ENCODE measurements at places on chromosomes 4 and X.

DNA sequence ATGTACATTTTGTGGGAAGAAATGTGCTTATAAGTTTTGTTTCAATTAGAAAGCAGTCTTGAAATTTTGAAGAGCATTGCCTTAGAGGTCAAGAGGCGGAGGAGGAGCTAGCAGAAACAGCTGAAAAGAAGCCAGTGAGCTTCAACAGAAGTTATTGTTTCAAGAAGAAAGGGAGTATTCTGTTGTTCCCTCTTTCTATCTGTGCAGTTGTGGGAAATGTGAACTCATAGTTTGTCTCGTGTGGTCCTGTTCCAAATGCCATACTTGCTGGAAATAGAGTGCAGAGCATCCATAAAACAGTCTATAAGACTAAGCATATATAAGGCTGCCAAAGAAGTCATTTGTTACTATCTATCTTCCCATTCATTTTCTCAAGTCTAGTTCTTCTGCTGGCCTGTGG lies 1015.7 kb downstream of the DMD start:
- DNase-seq, result no peak

DNA sequence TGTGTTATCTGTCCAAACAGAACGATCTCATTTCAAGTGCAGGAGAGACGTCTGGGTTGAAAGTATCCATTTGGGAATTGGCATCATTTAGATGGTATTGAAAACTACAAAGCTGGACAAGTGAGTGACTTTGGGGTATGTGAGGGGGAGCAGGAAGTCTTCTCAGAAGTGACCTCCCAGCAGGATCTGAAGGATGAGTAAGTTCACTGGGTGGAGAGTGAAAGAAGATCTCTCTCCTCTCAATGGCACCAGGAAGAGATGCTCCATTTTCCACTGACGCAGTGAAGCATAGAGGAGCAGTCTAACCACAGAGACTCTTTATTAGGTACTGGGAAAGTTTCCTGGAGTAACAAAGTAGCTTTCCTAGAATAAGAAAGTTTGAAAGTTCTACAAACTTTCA lies 161.0 kb downstream of the CPE start:
- no peak for DNase-seq

DNA sequence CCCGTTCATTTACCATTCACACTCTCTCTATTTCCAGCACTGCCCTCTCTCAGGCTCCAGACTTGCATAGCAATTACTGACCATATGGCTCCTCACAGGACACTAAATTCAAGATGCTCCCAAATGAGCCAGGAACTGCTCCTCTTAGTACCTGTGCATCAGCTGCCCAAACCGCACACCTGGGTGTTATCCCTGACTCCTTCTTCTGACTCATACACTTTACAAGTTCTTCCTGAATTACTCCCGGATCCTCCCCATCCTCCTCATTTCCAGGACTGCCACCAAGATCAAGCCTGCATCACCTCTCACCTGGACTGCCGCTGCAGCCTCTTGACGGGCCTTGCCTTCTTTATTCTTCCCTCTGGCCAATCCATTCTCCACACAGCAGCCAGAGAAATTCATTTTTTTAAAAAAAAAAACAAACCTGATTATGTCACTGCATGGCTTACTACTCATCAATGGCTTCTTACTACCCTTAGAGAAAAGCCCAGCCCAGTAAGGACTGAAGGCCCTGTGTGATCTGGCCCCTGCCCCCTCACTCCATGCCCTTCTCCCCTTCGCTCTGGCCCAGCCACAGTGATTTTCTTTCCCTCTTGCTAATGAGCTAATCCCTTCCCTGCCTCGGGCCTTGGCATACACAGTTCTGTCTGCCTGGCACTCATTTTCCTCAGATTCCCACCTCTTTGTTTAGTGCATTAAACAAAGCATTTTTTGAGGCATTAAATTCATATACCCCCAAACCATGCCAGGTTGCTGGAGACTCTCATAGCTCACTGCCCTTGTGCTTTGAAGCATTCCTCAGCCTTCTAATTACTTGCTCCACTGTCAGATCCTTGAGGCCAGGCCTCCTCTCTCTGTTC lies 92.0 kb downstream of the PDGFRA start:
- no peak for DNase-seq

GRCh38 chr4:101289306-101289705 lies 58.0 kb downstream of the PPP3CA start:
- no peak for DNase-seq

GRCh38 chr4:54840992-54841768 lies 183.4 kb downstream of the KIT start:
- no peak for DNase-seq

GRCh38 chr4:13544606-13545393 lies 492 bp upstream of the NKX3-2 start:
- DNase-seq, result peak; percentile 80

GRCh38 chr4:175540151-175540550 lies 271.9 kb downstream of the GPM6A start:
- DNase-seq, result no peak

GRCh38 chrX:129833153-129833990 lies 10.3 kb downstream of the ZDHHC9 start:
- DNase-seq, result no peak

DNA sequence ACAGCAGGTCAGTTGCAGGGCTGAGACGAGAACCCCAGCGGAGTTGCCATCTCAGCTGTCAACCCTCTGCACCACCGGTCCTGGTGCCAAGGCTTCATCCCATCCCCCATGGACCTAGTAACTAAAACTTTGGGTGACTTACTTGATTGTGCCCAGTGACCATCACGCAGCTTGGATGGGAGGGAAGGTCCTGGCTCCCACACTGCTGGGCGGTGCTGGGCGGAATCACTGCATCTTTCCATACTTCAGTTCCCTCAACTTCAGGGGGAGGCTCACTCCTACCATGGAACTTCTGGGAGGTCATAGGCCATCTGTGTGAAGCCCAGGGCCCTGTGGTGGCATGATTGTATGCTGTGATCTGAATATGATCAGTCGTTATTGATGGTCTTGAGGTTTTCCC lies 26.2 kb upstream of the JAKMIP1 start:
- DNase-seq, result no peak

DNA sequence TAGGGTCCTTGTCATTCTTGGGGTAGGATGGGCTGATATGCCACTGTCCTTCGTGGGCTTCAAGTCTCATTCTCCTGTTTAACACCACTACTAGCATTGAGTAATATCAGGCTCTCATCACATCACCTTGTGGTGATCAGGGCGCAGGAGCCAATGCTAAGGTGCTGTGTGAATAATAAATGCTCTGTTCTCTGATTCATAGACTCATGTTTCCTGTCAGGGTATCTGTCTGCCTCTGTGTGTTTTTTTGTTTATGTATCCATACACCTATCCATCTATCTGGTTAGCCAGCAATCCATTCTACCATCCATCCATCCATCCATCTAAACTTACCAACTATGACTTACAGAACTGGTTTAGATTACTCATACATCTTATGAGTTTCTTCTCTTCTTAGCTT lies 525.1 kb upstream of the ATOH1 start:
- no peak for DNase-seq

DNA sequence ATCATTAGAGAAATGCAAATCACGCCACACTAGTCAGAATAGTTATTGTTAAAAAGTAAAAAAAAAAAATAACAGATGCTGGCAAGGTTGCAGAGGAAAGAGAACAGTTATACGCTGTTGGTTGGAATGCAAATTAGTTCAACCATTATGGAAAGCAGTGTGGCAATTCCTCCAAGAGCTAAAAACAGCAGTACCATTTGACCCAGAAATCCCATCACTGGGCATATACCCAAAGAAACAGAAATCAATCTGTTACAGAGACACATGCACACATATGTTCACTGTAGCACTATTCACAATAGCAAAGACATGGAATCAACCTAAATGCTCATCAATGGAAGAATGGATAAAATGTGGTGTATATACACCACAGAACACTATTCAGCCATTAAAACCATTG lies 388.7 kb upstream of the FMR1 start:
- no peak for DNase-seq

DNA sequence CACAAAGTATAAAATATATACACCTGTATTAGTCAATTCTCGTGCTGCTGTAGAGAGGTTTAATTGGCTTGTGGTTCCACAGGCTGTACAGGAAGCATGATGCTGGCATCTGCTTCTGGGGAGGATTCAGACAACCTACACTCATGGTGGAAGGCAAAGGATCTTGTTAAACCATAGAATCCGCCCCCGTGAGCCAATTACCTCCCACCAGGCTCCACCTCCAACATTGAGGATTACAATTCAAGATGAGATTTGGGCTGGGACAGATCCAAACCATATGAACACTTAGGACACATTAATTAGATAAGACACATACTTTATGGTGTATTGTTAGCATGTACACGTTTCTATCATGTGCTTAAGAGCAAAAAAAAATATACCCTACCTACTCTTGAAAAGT lies 22.1 kb upstream of the SORBS2 start:
- DNase-seq, result no peak

- peak; percentile 27 for DNase-seq
These were observed 216.4 kb upstream of the RASGEF1B start for GRCh38 chr4:81688085-81688484.

GRCh38 chr4:109703664-109704361 lies 568 bp upstream of the CASP6 start:
- DNase-seq, result no peak

- DNase-seq, result no peak
These were observed 42.3 kb downstream of the DKK2 start for GRCh38 chr4:106993827-106994226.
